H4 (cell line): ENCODE measurements at places on chromosomes 4 and X. TPM values are rescaled to one million over a fixed set of nuclear protein-coding genes. Genes with fewer than 3 reads are reported as not detected.

EFHC2 gene
- not detected in 2 replicates for total RNA-seq

MBNL3 gene
- 7.9 and 12.2 TPM in 2 replicates for total RNA-seq

GRCh38 chr4:105976915-105977314 lies 81.6 kb downstream of the NPNT start:
- no peak for DNase-seq

NDP gene
- 0.39 TPM in 1 of 2 replicates, not detected in the other for total RNA-seq

PCDH10 gene
- total RNA-seq: 4.5 and 5.5 TPM in 2 replicates

- DNase-seq: no peak
These were observed 87.2 kb downstream of the MAOA start for GRCh38 chrX:43743100-43743822.

GRCh38 chrX:24243188-24243587 lies 70.7 kb downstream of the SUPT20HL2 start:
- DNase-seq: no peak

DNA sequence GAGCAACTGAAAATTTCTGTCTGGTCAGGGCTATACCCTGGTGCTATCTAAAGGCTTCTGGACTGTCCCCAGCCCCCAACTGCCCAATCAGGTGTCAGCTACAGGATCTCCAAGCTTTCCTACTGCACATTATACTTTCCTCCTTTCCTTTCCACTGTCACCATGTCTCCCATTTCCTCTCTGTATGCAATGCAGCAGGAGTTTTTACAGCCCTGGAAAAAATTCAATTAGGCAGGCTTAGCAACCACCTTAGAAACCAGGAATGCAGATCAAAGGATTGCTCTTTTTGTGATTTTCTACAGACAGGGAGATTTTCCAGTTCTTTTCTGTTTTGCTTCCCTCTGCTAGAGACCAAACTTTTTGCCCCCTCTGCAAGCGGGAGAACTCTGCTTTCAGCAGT lies 6.0 kb upstream of the NAF1 start:
- no peak for DNase-seq

TMEM35A gene
- not detected in 2 replicates for total RNA-seq

SAGE1 gene
- not detected in 2 replicates for total RNA-seq

SATL1 gene
- total RNA-seq: not detected in 2 replicates
